ENCODE measurements at places on chromosomes 6 and 20. TPM values are rescaled to one million over a fixed set of nuclear protein-coding genes. Genes with fewer than 3 reads are reported as not detected.

MYCT1 gene
- 3.7 TPM for total RNA-seq

RAE1 gene
- 17.2 TPM for total RNA-seq

RBM38 gene
- total RNA-seq = 26.9 TPM

DNA sequence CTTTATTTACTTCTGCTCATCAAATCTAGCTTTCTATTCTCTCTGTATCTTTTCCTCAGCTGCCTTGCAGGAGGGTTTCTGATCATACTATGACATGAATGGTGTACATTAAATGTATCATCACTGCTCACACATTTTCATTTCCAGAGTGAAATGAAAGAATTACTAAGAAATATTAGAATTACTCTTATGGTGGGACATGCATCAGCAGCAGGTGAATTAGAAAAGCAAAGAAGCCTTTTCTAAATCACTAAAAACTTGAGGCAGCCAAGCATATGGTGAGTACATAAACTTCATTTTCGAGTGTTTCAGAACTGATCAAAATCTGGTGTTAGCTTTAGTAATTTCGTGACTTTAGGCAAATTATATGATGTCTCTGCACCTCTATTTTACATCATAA, 23.6 kb downstream of the IL17A start:
- no peak for DNase-seq

GRCh38 chr6:148805777-148806176, 58.9 kb downstream of the UST start:
- DNase-seq = no peak

DNA sequence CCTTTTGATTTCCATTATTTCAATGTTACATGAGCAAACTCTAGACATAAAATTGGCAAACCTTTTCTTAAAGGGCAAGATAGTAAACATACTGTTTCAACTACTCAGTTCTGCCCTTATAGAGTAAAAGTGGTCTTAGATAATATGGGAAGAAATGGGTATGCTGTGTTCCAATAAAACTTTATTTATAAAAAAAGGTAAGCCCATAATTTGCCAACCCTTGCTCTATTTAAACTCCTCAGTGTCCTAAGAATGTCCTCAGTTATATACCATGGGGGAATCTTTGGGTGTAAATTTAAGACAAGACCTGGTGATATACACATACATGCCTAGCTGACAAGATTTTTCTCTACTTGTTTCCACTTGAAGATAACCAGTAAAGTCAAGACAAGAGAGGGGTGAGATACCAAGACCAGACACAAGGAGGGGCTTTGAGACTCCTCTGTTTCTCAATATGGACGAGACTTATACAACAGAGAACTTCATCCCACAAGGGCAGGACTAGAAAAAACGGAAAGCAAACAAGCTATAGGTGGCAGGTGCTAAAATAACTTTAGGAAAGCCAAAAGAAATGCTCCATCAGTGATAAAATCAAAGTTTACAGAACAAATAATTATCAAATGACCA, 10.5 kb downstream of the SNX3 start:
- DNase-seq = no peak

DNA sequence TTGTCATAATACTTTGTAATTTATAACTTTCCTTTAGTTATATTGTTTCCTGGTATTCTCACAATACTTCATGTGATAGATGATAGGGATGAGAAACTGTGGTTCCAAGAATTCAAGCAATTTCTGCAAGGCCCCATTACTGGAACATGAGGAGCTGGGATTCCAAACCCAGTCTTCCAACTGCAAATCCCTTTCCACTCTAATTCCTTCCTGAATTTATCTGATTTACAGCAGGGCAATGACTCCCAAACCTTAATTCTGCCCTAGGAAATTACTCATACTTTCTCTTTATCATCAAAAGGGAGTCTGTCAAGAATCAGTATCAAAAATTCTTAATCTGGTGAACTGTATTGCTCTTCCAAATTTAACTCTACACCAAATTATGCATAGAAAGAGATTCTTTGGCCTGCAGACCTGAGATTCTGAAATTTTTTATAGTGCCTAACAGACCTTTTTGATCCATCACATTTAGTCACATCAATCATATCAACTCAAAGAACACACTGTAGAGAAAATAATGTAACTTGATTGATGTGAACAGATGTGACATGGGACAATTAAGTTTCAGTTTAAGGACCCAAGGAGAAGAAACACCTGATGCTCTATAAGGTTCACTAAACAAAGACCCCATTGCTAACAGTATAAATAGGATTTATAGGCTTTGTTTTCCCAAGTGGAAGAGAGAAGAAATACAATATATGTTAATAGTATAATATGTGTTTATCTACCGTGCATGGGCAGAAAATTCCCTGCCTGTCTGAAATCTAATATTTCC, 41.5 kb upstream of the GJA1 start:
- DNase-seq = no peak

DNA sequence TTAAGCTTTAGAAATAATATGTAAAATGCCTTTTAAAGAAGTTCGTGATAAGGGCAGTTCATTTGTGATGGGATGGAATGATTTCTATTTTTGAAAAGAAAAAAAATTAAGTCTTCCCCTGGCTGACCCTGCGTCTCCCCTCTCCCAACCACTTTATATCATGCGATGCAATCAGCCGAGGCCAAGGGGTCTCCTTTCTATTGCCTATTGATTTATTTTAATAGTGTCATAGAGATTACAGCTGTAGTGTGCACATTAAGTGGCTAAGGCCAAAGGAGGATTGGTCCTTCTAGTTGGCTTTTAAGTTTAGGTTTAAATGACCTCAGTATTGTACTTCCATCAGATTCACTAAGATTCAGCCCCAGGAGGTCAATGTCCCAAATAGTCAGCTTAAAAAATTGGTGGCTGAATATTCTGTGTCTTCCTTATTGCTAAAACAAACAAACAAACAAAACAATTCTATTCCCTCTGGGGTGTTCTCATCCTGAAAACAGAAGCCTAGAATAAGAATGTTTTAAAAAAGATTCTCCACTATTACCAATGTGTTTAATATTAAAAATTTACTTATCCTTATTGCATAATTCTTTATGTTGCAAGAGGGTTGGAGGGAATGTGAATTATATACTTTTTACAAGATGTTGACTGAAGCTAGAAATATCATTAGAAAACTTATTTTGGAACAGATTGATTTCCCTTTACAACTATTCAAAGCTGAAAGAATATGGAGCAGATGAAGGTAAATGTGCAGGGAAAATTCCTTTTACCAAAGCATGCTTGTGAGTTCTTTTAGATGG, 359.1 kb downstream of the SAMD5 start:
- no peak for DNase-seq

GRCh38 chr6:137995371-137995770, 111.8 kb downstream of the PERP start:
- DNase-seq = no peak

- DNase-seq = no peak
Observed at GRCh38 chr6:106849120-106849519, 125.4 kb downstream of the CD24 start.

DNA sequence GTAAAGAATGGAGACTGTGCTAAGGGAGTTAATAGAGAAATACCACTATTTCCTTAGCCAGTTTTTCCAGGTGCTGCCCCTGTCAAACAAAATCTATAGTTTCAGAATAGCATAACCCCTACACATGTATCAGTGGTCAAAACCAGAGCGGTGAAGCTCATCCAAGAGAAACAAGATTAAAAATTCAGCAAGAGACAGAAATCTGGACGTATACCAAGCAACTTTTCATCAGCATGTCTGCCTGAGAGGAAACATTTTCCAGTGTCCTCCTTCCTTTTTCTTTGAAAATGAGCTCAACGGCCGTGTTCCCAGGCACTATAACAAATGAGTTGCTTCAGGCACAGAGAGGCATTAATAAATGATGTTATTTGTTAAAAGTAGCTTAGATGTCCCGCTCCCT, 416.5 kb downstream of the BCKDHB start:
- no peak for DNase-seq

DNA sequence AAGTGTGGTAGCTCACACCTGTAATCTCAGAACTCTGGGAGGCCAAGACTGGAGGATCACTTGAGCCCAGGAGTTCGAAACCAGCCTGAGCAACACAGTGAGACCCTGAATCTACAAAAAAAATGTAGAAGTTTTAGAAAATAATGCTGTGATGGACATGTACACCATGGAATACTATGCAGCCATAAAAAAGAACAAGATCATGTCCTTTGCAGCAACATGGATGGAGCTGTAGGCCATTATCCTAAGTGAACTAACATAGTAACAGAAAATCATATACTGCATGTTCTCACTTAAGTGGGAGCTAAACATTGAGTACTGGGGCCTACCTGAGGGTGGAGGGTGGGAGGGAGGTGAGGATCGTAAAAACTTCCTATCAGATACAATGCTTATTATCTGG, 110.8 kb downstream of the PRND start:
- no peak for DNase-seq

DNA sequence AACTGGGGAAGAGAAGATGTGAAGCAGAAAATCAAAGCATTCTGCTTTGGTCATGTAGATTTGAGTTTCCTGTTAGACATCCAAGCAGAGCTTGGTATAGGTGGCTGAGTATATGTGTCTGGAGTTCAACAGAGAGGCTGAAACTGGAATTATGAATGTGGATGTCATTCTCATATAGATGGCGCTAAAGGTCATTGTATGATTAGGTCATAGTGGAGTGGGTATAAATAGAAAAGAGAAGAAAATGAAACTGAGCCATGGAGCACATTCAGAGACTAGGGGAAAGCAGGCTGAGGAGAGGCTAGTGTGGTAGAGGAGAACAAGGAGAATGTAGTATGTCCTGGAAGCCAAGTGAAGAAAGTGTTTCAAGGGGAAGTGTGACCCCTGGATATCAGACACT, 295.6 kb upstream of the PLN start:
- no peak for DNase-seq

GRCh38 chr6:112343977-112344376, 3.2 kb upstream of the RFPL4B start:
- DNase-seq = no peak

DNA sequence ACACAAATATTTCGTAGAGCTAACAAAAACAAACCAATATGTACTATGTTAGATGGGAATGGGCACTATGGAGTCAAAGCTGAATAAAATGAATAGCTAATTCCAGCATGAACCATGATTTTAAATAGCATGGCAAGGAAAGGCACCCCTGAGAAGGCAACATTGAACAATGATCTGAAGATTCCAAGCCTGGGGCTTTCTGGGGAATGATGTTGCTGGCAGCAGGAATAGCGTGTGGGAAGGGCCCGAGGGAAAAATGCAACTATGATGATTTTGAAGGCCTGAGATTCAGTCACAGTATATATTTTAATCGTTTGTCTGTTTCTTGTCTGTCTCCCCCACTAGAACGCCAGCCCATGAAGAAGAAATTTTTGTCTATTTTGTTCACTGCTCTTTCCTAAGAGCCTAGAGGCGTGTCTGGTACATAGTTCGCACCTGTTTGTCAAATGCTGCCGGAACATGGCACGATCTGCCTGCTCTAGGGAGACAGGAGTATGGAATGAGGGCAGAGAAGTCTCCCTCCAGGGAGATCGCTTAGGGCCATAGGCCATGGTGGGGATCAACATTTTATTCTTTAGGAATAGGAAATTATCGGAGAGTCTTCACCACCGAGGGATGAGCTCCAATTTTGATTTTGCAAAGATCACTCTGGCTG, 84.8 kb upstream of the EYA2 start:
- no peak for DNase-seq

DNA sequence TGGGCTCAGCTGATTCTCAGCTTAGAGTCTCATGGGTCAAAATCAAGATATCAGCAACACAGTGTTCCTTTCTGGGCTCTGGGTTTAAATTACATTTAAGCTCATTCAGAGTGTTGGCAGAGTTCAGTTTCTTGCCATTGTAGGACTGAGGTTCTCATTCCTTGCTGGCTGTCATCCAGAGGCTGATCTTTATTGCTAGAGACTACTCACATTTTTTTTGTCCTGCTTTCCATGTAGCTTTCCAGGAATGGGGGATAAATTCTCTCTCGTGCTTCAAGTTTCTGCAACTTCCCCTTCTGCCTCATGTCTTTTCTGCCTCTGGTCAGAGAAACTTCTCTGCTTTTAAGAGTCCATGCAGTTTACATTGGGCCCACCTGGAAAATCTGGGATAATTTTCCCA, 86.9 kb downstream of the RFX6 start:
- no peak for DNase-seq

Measured in left colon (tissue), 2 donors.